Activated naive CD4-positive, alpha-beta T cell treated with anti-CD3 and anti-CD28 coated beads, Interleukin-2, amount 50 U/mL, for 16 hours (primary cell): ENCODE measurements at places on chromosomes 12 and 14.

- no peak for DNase-seq
Observed at GRCh38 chr12:76533331-76533730, 26.2 kb downstream of the OSBPL8 start.

- no peak for DNase-seq
Observed at GRCh38 chr12:130873825-130874224, 2.0 kb downstream of the RAN start.

- DNase-seq: no peak
Observed at GRCh38 chr14:50871914-50872732, at the start of gene ABHD12B. Gene ABHD12B, plus strand, starts transcription at chr14:50872053. Its CDS starts 122 bp downstream, at chr14:50872175.

DNA sequence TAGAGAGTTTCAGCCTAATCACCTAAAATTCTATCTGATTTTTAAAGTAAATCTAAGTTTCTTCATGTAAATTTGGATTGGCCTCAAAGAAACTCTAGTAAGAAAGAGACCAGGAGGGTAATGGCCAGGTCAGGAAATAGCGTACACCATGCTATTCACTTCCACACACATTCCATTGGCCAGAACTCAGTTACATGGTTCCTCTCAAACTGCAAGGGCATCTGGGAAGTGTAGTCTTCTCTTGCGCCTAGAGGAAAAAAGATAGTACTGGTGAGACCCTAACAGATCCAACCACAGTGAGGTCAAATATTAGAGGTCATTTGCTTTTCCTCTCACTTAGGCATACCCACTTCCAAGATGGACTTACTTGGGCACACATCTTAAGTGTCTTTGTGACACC lies 39.1 kb downstream of the MBIP start:
- DNase-seq: no peak

- DNase-seq: no peak
Observed at GRCh38 chr12:47207340-47207717, 127.6 kb upstream of the AMIGO2 start.

- DNase-seq: no peak
Observed at GRCh38 chr14:57797160-57797559, 68.7 kb downstream of the SLC35F4 start.

DNA sequence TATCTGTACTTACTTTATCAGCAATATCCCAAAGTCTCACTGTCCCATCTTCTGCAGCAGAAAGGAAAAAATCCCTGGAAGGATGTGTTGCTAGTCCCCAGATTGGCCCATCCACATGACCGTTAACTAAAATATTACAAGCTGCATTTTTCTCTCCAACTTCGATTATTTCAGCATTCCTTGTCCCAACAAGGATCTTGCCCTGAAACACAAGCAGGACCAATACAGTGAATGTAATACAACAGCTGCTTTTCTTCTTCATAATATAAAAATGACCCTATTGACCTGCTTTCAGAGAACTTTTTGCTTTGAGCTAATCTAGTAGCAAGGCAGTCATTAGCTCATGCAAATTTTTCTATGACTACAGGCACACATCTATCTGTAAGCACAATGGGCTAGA lies 58.3 kb downstream of the ZC3H14 start:
- DNase-seq: no peak

DNA sequence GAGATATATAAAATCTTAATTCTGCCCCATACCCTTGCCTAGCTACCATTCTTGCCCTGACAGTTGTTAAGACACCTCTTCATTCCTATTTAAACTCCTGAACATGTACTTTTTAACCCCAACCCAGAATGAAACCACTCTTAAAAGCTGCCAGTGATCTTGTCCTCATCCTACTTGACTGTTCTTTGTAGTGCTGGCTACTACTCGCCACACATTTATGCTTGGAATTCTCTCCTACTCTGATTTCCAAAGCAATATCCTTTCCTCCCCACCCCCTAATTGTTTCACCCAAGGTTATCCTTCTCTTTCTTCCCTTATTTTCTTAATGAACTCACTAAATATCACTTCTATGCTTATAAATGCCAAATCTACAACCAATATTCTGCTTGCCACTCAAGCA lies 4.1 kb downstream of the NFYB start:
- DNase-seq: no peak

GRCh38 chr12:120720234-120720986 lies 5.2 kb upstream of the ACADS start:
- DNase-seq: no peak

DNA sequence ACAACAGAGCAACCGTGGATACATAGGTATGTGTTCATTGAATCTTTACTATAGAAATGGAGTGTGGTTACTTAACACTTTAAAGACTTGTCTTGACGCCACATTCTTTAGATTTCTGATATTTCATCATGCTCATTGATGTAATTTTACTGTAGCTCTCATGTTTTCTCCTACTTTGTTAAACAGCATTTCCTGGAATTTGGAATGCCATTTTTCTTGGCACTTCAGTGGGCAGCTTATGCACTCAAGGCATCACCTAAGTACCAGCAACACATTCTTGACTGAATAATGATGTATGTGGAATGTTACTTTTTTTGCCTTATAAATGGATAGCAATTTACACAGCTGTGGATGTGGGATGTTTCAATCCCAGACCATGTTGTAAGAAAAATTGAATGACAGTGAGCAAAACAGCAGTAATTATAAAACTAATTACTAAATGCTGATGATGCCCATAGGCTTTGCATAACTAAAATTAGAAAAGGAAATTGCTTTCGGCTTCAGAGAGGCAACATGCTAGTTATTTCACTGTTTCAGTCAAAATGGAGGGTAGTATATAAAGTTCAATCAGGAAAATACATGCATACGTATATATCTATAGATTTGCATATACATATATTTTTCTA lies 298.5 kb downstream of the NPAS3 start:
- DNase-seq: no peak

- no peak for DNase-seq
Observed at GRCh38 chr12:45685680-45686079, 43.8 kb upstream of the ARID2 start.

DNA sequence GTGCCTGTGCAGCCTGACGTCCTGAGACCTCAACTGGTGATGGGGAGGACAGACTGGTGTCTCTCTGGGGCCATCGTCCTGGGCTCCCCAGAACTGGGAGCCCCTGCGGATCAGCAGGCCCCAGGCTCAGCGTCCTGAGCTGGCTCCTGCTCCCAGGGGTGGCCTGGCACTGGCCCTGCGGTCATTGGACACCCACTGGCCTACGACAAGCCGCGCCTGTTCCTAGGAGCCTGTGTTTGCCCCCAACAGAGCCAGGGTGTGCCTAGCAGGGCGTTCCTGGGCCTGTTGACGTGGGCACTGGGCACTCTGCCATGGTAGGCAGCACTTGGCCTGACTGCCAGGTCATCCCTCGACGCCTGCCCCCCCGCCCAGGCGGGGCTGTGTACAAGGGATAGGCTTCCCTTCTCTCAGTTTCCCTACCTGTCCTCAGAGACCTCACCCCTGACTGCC lies 8.4 kb downstream of the ADSS1 start:
- DNase-seq: no peak

DNA sequence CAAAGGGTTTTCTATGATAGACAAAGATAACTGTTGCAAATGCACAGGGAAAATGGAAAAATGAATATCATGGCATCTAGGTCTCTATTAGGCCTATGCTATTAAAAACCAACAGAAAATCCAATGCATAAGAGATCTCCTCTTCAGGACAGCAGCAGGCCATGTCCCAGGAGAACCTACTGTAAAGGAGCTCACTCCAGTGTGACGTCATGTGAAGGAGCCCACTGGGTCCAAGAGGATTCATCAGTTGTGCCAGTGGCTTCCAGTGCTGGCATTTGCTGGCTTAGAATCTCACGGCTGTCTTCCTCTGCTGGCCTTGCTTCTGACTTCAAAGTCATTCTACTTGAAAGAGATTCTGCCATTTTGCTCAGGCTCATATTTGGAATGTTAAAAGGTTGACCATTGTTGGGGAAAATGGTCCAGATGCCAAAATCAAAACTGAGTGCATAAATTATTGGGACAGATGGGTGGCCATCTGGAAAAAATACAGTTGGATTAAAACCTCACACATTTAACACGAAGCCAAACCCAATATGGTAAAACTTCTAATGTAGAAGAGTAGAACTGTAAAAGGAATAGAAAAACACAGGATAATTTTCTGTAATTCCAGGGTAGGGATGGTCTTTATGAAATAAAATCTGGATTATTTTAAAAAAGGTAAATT lies 75.4 kb upstream of the ARID2 start:
- DNase-seq: no peak

- no peak for DNase-seq
Observed at GRCh38 chr14:105181549-105182295, 610 bp upstream of the NUDT14 start.

DNA sequence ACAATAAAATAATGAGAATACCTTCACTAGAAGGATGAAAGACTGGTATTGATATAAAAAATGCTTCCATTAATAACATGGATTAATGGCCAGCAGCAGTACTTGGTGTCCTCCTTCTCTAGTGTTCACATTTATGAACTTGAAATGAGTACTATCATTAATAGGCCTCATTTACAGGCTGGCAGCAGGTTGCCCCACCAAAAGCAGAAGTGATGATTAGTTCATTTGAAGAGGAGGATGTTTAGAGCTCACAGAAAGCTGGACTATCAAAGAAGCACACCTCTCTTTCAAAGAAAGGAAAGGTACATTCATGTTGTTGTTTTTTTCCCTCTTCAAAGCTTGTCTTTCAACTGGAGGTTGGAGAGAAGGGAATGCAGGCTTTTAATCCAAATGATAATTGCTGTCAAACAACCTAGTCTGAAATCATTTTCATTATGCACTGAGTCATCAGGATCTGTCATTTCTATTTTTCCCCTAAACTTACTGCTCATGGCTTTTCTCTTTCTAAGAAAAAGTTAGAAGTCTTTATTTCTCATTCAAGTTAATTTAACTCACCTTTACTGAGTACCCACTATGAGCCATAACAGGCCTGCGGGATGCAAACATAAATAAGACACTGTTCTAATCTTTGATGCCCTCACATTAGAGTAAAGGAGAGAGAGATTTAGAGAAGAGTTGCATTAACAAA lies 157.9 kb upstream of the GRIP1 start:
- no peak for DNase-seq

DNA sequence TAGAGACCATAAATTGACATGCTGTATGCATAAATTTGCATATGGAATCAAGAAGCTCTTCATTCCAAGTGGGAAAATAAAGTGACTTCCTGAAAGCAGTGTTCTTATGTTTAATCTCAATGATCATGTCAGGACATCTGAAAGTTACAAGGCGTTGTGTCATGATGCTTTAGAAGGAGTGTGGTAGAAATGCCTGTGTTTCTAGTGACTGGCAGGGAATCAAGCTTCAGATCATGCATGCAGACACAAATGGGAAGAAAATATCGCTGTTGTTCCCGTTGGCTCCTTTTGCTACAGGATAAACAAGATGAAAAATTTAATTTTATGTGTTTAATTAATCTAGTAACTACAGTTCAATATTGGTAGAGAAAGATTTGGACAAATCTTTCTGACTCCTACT lies 298.1 kb upstream of the SYT1 start:
- no peak for DNase-seq

DNA sequence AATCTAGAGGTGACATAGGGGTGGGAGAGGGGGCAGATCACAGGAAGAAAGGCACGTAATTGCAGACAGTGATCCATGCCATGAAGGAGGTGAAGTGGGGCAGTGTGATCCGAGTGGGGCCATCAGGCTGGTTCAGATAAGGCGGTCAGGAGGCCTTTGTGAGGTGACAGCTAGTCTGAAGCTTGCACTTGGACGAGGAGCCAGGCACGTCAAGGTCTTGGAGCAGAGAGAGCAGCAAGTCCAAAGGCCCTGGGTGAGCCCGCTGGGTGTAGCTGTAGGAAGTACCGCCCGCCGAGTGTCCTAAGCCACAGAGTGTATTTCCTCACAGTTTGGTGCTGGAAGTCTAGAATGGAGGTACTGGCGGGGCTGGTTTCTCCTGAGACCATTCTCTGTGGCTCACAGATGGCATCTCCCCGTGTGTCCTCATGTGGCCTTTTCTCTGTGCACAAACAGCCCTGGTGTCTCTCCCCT lies 23.6 kb downstream of the RHOF start:
- DNase-seq: no peak

DNA sequence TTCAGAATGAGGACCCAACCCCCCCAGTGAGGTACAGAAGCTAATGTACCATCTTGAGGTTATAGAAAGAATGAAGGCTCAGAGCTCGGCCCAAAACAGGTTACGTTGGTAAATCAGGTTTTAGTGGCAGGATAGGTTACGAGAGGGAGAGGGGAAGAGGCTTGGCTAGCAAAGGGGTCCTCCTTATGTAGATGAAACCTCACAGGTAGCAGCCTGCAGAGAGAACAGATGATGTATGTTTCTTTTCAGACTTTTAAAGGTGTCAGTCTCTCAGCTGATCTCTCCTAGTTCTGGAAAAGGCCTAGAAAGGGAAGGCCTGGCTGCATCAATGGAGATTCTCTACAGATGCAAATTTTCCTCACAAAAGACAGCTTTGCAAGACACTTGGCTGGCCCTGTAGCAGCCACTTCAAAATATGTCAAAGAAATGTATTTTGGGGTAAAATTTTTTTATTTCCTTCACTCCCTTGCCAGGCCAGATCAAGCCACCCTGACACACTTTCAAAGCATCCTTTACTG lies 71.7 kb upstream of the CPSF6 start:
- no peak for DNase-seq

DNA sequence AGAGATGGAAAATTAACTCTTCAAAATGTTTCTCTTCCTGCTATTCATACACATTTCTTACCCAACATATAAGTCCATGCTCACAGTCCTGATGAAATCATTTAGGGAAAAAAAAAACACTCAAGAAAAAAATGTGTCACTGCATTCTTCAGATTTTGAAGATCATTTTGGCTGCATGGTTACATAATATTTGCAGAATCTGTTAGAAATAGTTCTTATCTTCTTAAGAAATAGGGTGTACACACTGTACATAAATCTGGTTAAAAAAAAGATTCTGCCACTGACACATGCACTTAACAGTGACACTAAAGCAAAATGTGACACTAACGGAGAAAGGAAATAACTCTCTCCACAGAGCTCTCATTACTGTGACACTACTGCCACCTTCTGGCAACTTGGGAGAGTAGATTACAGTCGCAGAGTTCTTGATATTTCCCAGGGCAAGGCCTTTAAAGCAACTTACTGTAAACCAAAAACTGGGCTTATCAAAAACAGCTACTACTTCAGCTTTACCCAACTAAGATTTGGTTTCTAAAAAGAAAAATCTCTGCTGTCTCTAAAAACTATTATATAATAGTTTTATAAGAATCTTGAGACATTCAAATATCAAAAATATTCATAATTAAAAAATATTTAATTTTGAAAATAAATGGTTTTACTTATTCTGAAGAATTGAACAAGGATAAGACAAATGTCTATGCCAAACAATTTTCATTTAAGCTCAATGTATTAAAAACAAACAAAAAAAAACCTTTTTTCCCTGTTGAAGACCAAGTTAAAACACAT lies 65.0 kb downstream of the SETD3 start:
- peak; percentile 53 for DNase-seq

DNA sequence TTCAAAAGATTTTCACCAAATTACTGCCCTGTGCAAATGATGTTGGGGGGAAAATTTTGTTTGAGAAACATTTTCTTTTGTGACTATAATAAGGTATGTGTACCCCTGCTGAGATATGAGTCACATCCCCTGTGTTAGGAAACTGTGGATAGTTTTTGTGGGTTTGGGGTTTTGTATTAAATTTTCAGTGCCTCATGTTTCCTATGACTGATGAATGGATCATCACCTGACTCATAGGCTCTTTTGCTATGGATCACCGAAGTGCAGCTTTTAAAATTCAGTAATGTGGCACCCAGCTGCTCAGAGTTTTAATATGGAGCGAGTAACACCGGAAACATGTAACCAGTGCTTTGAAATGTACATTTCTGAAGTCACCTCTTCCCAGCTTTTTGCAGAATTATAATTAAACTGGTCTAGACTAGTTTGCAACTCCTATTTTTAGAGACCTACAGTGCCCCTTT lies 167.4 kb upstream of the HMGA2 start:
- no peak for DNase-seq
